ENCODE measurements at places on chromosomes 1 and 21.
A peak's percentile ranks its signal among the peaks of the same experiment; 100 is the strongest.

GRCh38 chr21:35506352-35506751 is 457.2 kb upstream of the RUNX1 start:
- no peak for DNase-seq

DNA sequence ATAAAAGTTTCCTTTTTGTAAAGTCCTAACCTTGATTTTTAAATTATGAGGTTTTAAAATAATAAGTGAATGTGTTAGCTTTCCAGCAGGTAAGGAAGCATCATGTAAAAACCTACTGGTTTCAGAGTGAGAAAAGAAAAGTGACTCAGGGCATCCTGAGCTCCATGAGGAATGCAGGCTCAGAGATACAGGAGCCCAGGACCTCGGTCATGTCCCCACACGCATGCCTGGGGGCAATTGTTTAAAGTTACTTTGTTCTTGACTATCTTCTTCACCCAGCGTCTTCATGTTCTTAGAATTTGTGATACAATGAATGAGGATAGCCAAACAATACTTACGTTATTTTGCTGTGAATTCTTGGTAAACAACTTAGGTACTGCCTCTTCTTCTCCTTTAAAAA is 117.4 kb upstream of the PLPPR5 start:
- DNase-seq, result no peak

GRCh38 chr1:34984435-34984792 is 733 bp downstream of the TMEM35B start:
- no peak for DNase-seq

- no peak for DNase-seq
Observed at GRCh38 chr21:28177124-28177523, 815.6 kb downstream of the LTN1 start.

DNA sequence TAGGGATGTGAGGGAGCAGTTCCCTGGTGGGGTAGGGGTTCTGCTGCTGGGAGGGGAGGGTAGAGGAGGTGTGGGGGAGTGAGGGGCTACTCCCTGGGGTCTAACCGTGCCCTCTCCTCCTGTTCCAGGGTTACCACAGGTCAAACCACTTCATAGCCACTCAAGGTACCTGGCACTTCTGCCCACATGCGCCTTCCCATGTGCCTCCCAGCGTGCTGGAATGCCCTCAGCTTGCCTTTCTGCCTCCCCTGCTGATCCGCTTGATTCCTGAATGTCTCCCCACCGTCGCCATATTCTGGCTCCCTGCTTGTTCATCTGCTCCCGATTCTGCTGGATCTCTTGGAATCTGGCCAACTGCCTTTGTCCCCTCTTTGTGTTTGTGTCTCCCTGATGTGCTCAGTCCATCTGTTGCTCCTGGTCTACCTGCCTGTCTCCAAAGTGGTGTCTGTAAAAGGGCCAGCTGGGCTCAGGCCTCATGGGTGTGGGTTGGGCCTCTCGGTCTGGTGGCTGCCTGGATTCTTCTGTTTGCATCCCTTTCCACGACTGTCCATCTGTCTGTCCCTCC is 74.4 kb downstream of the PTPRU start:
- DNase-seq, result no peak

DNA sequence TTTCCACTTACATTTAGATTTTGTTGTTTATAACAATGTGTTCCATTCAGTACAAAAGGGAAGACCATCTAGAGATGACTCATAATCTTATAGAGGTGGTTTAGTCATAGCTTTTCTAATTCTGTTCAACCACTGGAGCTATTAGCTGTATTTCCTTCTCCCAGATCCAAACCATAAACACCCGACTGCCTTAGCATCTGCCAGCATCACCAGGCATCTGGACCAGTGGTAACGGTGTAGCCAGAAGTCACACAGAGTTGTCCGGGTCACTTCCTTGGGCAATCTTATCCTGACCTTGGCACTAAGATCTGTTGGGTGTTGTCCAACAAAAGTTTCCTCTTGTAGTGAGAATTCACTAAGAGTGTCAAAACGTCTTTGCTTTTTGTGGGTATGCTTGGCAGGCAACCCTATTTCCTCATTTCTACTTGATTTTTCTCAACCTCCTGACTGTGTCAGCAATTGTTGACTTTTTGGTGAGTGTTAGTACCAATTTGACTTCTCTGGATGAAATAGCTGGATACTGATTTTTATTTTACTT is 372.1 kb upstream of the B3GALT2 start:
- DNase-seq, result no peak

- no peak for DNase-seq
Observed at GRCh38 chr1:113178522-113178921, 105.5 kb downstream of the LRIG2 start.

- peak; percentile 52 for DNase-seq
Observed at GRCh38 chr1:6497215-6497866, 5.9 kb upstream of the PLEKHG5 start.

DNA sequence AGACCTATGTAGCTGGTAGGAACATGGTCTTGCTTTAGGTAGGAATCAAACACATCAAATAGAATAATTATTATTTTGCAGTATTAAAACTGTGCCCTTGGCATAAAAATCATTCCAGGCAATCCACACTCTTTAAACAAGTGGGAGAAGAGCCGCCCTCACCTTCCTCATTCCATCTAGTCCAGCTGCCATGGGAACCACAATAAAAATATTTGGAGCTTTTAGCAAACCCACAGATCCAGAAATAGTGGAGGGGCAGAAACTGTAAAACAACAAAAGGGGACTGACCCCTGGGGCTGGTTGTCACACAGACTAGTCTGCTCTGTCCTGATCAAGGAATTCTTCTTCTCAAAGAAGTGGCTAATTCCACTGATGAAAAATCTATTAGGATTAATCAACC is 61.6 kb downstream of the PTPRC start:
- no peak for DNase-seq

GRCh38 chr1:13911697-13912619 is 212.0 kb downstream of the PRDM2 start:
- no peak for DNase-seq

- DNase-seq, result no peak
Observed at GRCh38 chr1:52836035-52836434, 6.5 kb upstream of the ZYG11A start.

DNA sequence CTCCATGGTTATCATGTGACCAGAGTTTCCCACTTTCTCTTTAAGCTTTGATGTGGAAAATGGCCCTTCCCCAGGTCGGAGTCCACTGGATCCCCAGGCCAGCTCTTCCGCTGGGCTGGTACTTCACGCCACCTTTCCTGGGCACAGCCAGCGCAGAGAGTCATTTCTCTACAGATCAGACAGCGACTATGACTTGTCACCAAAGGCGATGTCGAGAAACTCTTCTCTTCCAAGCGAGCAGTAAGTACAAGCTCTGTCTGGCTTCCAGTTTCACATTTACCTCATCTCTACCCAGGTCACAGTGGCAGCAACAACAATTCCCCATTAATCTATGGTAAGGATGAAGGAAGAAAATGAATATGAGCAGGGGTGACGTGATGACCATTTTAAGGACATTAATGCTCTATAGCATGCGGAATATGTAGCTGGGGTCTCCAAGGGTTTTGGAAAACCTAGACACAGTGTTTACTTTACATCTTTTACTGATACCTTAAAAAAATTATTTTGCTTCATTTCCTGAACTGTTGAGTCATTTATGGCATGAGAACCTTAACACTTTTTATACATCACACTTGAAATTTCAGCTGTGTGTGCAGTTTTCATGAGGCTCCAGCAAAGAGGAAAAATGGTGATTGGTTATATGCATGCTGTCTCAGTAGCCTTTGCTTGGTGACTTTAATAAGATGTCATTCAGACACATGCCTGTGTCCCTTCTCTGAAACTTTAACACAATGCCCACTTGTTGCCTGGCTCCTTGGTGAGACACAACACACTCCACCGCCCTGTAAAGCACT is 286.3 kb upstream of the SGIP1 start:
- DNase-seq, result peak; percentile 20

All from stimulated activated CD4-positive, alpha-beta T cell treated with anti-CD3 and anti-CD28 coated beads, Interleukin-4, amount 100 ng/mL, for 4 hours (primary cell).